CD4-positive, alpha-beta memory T cell (primary cell): ENCODE measurements at places on chromosomes 13 and 19. TPM values are rescaled to one million over a fixed set of nuclear protein-coding genes. Genes with fewer than 3 reads are reported as not detected.

Gene MIR17HG
- 12.7 TPM for total RNA-seq

Gene ZNF112
- 0.25 TPM for total RNA-seq

DNA sequence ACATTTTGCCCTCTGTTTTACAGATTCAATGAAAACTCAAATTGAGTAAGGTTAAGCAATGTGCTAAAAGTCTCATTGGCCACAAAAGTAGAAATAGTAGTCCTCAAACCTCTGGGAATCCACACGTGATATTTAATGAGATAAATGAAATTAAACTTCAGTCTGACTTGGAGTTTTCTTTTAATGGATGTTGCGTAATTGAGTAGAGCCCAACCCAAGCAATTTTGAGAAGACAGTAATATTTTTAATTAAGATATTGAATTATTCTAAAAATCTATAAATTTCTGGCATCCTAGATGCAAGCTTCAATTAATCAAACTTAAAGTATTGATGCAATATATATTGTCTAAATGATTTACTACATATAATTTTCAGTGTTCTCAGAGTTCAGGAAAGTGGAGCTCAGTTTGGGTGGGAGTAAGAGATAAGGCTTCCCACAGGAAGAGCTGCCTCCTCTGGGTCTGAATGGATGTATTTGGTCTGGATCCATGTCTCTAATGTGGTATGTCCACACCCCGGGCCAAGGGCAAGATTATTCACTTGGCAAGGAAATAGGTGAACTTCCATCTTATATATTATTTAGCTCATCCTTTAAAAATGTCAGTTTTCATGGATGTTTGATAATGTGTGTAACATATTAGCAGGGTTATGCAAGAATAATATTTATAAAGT is 6.9 kb downstream of the MBNL2 start:
- no peak for DNase-seq

DNA sequence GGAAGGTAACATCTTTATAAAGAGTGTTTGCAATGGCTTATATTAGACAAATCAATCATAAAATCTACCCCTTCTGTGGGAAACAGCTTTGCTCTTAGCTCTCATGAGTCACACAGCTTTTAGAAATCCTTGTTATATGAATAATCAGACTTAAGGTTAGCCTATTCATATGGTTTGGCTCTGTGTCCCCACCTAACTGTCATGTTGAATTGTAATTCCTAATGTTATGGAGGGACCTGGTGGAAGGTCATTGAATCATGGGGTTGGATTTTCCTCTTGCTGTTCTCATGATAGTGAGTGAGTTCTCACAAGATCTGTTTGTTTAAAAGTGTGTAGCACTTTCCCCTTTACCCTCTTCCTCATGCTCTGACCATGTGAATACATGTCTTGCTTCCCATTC is 704.2 kb upstream of the KLHL1 start:
- no peak for DNase-seq

DNA sequence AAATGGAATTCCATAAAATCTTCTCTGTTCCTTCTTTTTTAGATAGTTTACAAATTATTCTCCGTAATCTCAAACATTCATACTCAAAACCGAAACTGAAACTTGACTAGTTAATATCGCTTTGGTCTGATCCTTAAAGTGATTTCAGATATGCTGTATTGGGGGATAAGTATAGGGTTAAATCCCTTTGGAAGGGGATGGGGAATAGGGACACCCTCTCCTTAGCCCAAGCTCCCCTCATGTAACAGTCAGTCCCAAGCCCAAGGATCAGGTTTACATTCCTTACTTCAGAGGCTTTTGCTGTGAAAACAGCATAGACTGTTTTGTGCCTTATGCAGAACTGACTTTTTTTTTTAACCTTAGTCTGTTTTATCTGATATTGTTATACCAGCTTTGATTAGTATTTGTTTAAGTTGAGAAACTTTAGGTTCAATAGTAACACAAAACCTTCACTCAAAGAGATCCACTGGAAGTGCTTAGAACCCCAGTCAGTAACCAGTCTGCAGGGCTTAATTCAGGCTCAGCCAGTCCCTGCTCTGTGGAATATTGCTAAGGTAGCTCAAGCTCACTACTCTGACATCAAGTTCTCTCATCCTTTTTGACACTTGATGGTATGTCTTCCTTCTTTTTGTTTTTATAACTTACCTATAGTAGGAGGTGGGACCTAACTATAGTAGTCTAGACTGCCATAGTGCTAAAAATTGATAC is 10.5 kb downstream of the CDADC1 start:
- no peak for DNase-seq

DNA sequence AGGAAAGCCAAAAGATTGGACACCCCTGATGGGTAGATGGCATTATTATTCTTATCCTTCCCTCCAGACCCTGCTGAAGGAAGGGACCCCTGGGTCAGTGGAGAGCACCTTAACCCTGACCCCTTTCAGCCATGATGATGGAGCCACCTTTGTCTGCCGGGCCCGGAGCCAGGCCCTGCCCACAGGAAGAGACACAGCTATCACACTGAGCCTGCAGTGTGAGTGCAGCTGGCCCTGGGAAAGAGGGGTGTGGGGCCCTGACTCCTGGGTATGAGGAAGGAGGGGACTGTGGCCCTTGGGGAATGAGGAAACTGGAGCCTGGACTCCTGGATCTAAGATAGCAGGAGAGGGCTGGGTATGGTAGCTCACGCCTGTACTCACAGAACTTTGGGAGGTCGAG is 2.7 kb downstream of the KIRREL2 start:
- DNase-seq = no peak

- DNase-seq = no peak
Measured at GRCh38 chr13:21966014-21966413, 295.1 kb downstream of the FGF9 start.

DNA sequence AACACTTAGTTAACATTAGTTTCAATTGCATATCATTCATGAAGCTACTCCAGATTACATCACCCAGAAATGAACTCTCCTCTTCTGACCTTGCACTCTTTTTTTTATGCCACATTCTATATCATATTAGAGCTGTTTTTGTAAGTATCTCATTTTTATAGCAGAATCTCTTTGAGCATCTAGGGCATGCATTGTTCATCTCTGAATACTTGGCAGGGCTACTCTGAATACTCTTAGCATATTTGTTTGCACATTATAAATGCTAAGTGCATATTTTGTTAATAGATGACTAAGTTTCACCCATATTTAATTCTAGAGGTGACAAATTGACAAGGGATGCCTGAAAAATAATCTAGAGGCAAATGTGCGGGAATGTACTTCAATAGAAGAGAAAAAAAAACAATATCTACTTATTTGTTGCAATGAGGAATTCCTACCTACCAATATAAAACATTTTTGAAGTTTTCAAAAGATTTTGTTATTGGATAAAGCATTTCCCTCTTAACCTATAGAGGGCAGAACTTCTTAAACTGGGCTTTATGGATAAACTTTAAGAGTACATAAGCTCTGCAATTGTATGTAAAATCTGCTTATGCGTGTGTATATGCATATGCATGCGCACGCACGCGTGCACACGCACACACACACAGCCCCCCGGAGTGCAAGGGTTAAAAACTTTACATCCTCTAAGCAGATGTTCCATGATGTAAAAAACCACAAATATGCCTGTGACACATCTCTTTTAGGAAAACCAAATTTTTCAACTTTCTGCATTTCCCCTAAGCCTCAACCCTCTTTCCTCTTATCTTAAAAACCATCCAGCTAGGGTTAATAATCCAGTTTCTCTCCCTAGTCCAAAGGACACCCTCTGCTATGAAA is 73.0 kb upstream of the OXGR1 start:
- DNase-seq = no peak

GRCh38 chr13:49530457-49530856 is 34.7 kb downstream of the PHF11 start:
- DNase-seq = no peak

DNA sequence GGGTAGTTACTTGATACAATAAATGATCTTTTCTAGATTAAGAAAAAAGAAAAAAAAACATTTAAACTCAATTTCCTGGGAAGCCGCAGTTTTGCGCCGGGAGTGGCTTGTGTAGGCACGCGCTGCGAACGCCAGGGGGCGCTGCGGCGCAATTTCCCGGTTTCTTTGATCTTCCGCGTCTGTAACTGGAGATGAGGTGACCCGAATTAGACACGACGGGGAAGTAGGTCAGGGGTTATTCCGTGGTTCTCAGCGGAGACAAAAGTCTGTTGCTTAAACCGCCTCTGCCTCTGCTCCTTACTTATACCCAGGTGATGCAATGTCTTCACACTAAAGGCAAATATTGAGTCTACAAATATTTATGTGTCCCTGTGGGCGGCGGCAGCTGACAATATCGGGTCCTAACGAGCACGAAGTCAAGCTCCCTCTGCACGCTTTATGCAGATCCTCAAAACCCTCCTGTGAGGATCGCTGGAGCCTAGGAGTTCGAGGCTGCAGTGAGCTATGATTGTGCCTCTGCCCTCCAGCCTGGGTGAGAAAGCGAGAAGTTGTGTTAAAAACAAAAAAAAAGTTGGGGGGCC is 15.2 kb downstream of the STXBP2 start:
- peak; percentile 88 for DNase-seq
